ENCODE measurements at places on chromosomes 2 and 18.
A peak's percentile ranks its signal among the peaks of the same experiment; 100 is the strongest.

DNA sequence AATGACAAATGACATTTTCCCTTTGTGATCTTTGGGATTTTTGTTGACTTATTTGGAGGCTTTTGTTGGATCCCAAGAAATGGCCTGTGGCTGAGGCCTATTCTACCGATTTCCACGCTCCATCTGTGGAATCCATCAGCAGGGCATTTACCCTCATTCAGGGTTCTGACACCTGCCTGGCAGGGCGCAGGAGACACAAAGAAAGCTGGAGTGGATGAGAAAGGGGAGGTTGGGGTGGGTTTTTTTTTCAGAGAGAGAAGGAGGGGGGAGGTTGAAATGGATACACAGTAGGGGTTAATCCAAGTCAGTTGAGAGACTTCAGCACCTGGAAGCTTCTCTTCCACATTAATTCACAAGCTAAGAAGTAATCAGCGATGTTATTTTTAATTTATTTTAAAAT lies 59.7 kb downstream of the PAX3 start:
- DNase-seq: no peak

- no peak for DNase-seq
Observed at GRCh38 chr2:110675679-110676078, 2.2 kb downstream of the BUB1 start.

GRCh38 chr18:39464006-39464405 lies 1898.4 kb upstream of the CELF4 start:
- DNase-seq: no peak

- no peak for DNase-seq
Observed at GRCh38 chr2:212667751-212668316, 129.2 kb upstream of the ERBB4 start.

DNA sequence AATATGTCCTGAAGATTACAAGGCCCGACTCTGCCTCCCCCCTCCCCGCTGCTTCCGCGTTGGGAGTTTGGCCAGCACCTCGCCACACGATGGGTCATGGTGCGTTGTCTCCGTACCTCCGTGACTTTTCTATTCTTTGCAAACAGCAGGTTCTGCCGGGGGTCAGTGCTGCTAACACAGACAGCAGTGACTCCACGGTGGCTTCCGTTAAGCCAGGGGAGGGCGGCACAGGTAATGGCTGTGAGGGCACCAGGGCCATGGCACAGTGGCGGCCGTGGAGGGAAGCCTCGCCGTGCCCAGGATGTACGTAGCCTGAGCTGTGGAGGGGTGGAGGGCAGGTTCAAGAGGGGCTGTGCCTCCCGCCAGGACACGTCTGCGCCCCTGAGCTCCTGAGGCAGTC lies 115.5 kb downstream of the NFATC1 start:
- DNase-seq: no peak

GRCh38 chr18:11368020-11368419 lies 218.7 kb upstream of the PIEZO2 start:
- DNase-seq: no peak

DNA sequence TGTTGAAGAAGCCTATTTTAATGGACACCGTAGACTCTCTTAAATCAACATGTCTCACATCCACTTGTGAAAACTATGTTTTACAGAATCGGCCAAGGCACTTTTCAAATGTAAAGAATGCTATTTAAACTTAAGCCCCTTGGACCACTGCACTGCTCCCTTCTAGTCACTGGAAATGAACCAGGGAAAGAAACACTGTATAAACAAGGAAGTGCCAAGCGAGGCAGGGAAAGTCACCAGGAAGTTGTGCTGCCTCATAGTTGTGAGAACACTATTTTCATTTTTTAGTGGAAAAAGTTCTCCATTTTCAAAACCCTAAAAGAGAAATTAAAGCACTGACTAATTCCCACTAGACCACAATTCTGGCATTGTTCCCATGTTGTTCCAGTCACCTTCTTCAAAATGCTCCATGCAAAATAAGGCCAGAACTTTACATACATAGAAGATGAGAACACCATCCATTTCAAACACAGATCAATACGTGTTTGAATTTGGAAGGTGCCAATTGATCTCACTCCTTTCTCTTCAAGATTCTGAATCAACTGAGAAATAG lies 13.5 kb downstream of the CCDC141 start:
- no peak for DNase-seq

DNA sequence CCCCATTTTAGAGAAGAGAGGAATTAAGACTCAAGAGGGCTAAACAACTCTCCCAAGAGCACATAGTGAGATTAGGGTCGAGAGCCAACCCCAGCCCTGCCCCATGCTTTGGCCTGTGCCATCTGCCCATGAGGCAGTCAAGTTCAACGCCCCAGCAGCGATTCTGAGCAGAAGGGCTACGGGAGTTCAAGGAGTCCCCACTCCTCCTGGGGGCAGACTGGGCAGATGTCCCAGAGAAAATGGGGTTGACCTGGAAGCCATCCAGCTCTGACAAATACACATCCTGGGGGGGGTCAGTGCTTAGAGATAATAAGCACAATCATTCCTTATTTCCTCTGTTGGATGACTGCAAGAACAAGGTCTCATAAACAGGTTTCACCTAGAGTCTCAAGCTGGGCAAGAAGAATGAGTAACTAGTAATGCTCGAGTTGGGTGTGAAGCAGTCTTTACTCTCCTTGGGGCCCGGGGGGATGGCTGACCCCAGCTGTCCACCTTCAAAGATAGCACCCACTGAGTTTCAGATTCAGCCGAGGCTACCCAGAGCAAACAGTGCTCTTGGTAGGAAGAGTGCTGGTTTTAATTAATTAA lies 716.4 kb downstream of the RNF144A start:
- DNase-seq: no peak

DNA sequence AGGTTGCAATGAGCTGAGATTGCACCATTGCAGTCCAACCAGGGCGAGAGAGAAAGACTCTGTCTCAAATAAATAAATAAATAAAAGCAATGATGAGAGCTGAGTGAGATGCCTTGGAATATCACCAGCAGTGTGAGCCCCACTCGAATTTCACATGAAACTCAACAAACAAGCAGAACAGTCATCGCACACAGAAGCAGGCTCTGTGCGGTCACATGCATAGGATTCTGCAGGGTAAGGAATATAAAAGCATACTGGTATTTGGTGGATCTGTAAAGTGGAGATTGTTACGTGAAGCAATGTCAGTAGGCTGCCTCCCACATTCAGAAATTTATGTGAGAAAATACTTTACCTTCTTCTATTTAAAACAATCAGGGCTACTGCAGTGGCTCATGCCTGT lies 18.0 kb upstream of the AP1S3 start:
- DNase-seq: no peak

DNA sequence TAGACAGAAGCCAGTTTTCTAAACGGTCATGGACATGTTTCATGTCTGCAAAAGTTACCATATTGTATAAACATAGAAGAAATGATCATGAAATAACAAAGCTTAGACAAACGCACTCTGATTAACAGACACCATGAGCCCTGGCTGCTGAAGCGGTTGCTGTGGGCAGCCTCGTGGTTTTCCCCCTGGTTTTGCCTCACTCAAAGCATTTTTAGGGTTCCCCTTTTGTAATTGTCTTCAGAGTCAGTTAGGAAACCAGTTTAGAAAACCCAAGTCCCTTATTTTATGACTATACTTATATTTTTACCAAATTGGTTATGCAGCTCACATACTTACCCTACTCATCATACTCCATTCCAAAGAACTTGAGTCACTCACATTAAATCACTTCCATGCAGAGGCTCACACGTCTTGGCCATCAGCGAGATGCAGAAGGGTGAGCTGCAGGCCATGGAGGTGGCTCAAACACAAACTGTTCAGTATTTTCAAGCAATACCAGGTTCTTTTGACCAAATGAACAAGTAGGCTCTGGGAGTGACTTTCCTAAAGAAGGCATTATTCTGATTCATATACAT lies 105.6 kb upstream of the SALL3 start:
- no peak for DNase-seq

DNA sequence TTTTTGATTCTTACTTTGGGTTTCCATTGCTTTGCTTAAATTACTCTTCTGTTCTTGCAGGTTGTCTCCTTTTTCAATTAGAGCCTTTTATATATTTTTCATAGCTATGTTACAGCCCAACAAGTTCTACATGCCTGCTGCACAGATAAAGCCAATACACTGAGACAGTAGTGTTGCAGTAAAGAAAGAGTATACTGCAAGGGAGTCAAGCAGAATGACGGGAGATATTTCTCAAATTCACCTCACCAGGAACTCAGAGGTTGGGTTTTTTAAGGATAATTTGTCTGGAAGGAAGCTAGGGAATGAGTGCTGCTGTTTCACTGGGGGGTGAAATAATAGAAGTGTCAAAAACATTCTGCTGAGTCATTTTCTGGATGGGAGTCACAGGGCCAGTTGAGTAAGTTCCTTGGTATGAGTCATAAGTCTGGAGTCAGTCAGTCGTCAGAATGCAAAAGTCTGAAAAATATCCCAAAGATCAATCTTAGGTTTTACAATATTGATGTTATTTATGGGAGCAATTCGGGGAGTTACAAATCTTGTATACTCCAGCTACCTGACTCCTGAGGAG lies 193.0 kb upstream of the RGPD4 start:
- DNase-seq: peak; percentile 17

- no peak for DNase-seq
Observed at GRCh38 chr2:102618452-102619413, 620 bp upstream of the SLC9A2 start.

GRCh38 chr18:47911877-47912276 lies 18.6 kb downstream of the SMAD2 start:
- DNase-seq: no peak

- no peak for DNase-seq
Observed at GRCh38 chr2:102661846-102662245, 42.5 kb downstream of the SLC9A2 start.

DNA sequence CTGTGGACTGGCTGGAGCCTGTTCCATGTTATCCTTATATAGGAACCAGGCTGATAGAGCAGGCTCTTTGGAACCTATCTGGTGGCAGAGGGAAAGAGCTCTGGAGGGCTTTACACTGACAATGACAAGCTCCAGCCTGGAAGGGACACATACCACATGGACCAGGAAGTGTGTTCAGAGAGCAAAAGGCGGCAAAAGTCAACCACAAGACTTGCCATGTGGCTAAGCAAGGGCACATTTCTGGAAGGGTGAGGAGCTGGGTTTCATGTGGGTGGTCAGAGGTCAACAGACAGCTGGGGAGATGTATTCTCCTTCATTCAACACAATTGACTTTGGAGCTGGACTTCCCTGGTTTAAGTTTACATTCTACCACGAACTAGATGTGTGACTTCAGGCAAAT lies 325.2 kb downstream of the DYSF start:
- no peak for DNase-seq

DNA sequence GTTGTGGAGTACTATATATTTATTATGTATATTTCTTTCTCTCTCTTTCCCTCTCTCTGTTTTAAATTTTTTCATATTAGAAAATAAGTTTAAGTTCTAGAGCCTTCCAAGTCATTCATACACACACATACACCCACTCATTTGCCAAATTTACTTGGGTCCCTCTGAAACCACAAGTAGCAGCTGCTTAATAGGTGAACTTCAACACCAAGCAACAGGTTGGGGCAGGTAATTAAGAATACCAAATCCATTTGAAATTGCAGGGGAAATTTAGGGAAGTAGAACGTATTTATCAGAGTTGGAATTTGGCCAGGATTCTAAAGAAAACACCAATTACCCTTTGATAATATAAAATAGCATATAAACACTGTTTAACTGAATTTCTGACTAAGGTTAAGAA lies 75.0 kb upstream of the RBBP8 start:
- no peak for DNase-seq

GRCh38 chr2:237729681-237730475 lies 68.7 kb upstream of the RBM44 start:
- no peak for DNase-seq

GRCh38 chr2:133437492-133437891 lies 130.8 kb downstream of the NCKAP5 start:
- DNase-seq: no peak

DNA sequence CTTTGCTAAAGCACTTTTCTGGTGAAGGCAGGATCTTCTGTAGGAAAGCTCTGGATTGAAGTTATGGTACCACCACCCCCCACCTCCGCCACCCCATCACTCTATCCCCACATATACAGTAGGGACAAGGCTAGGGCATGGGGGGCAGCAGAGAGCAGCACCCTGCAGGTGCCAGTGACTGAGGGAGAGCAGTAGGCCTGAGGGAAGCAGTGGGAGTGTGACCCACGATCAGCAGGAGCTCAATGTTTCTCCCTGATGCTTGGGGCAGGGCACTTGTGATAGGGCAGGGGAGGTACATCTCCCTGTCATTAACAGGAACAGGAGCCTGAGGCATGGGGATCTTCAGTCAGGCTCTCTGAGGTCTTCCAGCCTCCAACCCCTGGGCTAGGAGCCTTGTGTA lies 121.6 kb downstream of the ZFP36L2 start:
- no peak for DNase-seq

DNA sequence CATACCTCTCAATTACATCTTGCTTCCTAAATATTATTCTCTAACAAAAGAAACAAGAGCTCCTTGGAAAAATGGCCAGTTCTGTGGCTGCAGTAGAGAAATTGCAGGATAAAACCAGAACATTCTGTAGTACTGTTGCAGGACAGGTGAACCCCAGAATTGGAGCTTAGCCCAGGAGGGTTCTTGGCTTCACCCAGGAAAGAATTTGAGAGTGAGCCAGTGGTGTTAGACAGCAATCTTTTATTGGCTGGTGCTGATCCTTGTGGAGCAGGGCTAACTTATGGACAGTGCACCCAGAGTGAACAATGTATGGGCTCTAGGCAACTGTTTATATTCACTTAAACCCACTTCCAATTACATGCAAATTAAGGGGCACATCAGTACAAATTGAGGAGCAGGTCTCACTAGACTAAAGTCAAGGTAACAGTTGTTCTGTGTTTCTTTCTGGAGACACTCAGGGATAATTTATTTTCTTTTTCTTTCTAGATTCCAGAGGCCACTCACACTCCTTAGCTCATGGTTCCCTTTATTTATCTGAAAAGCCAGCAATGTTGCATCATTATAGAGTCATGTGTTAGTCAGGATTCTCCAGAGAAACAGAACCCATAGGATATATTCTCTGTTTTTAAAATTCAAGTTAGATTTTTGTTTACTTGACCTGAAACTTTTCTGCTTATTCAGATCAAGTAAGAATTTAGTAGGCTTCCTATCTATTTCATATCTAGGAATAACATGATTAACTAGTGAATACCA lies 348.1 kb downstream of the CCDC85A start:
- no peak for DNase-seq

GRCh38 chr2:136342138-136342537 lies 224.2 kb upstream of the CXCR4 start:
- no peak for DNase-seq

DNA sequence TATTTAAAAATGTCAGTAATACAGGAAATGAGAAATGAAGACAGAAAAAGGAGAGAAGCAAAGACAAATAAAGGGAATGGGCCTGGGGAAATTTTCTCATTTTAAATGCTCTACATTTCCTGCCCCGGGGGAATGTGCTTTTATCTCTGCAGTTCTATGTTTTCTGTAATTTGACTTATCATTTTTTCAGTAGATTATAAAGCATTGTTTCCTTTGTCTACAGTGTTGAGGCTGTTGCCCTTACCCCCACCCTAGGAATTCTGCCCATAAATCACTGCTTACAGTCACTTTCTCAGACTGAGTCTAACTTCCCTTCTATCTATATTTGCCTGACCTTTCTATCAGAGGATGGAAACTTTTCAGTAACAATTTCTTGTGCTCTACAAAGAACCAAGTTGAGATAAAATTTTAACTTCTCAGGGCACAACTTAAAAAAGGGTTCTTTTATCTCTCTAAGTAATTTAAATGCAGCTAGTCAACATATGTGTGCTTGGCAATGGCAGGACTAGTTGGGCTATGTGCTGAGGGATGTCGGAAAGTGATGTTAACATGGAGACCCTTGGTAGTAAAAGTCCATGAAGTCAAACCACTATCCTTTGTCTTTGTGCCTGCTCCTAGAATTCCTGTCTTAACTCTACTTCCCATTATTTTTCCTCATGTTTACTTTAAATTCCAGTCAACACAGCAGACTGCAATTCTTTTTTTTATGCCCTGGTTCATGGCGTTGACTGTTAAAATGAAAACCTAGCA lies 146.5 kb upstream of the MMADHC start:
- no peak for DNase-seq

Measured in T1000 (cell line).